ENCODE measurements at places on chromosomes 12 and 14.

GRCh38 chr12:56129942-56130495 is 2.0 kb downstream of the ESYT1 start:
- no peak for DNase-seq

DNA sequence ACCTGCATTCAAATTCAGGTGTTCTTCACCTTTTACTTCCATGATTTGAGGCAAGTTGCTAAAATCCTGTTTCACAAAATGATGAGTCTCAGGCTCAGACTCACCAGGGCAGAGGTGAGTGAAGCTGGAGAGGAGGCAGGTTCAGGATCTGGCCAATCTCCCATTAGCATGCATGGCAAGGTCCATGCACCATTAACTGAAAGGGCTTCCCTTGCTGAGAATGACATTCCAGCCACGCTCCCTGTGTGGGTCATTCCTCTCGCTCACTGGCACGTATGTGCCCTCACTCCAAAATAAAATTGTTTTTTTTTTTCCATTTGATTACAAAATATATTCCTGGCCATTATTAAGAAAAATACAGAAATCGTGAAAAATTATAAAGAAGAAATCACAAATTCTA is 257.6 kb downstream of the C12orf75 start:
- DNase-seq, result no peak

- no peak for DNase-seq
Observed at GRCh38 chr12:60539592-60539991, 943.8 kb downstream of the SLC16A7 start.

- no peak for DNase-seq
Observed at GRCh38 chr12:47882781-47883546, 21.8 kb downstream of the VDR start.

- no peak for DNase-seq
Observed at GRCh38 chr14:34620839-34621238, 9.1 kb downstream of the SNX6 start.

DNA sequence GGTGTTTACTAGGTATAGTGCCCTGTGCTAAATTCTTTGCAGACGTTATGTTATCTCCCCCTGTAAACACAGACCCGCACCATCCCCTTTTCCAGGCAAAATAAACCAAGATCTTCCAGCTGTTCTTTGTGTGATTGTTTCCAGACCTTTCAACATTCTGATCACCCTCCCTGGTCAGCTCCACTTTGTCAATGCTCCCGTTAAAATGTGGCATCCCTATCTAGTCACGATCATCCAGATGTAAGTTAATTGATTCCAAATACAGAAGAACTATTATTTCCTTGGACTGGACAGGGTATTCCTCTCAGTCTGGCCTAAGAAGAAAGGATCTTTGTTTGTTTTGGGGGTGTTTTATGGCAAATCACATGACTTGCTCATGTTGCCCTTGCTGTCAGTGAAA is 127.6 kb upstream of the ARID2 start:
- DNase-seq, result no peak

DNA sequence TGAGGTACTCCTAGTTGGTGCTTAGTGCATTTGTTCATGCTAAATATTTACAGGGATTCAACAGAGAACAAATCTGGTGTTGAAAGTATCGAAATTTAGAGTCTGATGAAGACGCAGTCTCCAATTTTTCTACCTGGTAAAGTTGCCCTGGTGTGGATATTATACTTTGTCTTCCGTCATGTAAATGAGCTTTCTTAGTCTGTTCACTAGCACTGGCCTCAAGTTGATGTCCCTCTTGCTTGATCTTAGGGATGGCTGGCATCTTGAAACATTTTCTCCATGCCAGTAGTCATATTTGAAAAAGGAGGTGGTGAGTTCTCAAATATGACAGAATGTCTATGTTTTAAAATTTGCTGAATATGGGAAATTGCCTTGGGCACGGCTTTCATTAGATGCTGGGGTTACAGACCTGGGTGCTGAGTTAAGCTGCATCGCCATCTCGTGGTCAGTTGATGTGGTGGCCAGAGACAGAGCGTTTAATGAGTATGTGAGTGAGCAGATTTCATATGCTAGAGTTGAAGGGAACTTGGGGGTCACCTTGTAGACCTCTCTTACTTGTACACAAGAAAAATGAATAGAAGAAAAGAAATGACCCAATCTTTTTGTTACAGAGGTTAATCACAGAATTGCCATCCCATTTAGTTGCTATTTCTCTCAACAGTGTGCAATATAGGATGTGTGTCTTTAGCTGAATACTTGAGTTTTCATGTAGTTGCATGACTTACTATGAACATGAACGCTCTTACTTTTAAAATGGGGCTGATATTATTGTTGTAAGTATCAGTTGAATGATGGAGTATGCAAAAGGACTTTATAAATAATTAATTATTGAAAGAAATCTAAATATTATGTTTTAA is 172.8 kb upstream of the DCN start:
- peak; percentile 17 for DNase-seq

GRCh38 chr14:54574528-54574927 is 7.6 kb downstream of the SAMD4A start:
- no peak for DNase-seq

GRCh38 chr12:22733756-22734155 is 108.8 kb downstream of the ETNK1 start:
- no peak for DNase-seq

DNA sequence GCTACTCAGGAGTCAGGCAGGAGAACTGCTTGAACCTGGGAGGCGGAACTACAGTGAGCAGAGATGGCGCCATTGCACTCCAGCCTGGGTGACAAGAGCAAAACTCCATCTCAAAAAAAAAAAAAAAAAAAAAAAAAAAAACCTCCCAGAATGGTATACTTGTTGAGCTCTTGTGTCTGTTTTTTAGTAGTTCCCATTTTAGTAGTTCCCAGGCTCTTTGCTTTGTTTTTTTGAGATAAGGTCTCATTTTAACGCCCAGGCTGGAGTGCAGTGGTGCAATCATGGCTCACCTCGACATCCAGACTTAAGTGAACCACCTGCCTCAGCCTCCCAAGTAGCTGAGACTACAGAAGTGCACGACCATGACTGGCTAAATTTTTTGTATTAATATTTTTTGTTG is 13.4 kb downstream of the ATXN2 start:
- DNase-seq, result no peak

DNA sequence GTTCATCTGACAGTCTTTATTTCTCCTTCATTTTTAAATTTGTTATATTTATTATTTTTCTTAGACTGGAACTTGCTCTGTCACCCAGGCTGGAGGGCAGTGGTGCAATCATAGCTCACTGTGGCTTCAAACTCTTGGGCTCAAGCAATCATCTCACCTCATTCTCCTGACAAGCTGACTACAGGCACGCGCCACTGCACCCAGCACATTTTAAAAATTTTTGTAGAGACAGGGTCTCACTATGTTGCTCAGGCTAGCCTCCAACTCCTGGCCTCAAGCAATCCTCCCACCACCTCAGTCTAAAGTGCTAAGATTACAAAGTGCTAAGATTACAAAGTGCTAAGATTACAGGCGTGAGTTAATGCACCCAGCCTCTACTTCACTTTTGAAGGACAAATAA is 96.6 kb downstream of the RALGAPA1 start:
- DNase-seq, result no peak

GRCh38 chr12:71405884-71406283 is 33.7 kb upstream of the LGR5 start:
- DNase-seq, result no peak

DNA sequence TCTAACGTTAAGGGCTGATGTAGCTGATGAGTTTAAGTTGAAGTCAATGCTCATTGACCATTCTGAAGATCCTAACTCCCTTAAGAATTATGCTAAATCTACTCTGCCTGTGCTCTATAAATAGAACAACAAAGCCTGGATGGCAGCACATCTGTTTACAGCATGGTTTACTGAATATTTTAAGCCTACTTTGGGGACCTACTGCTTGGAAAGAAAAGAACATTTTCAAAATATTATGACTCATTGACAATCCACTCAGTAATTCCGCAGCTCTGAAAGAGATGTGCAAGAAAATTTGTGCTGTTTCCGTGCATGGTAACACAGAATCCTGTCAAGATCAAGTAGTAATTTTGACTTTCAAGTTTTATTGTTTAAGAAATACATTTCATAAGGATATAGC is 35.0 kb upstream of the NAV3 start:
- no peak for DNase-seq
